ENCODE measurements at places on chromosomes 13 and 19. TPM values are rescaled to one million over a fixed set of nuclear protein-coding genes. Genes with fewer than 3 reads are reported as not detected.

HSH2D gene
- not detected for total RNA-seq

ERICH6B gene
- total RNA-seq = not detected

FFAR3 gene
- total RNA-seq = 0.21 TPM

ZNF439 gene
- total RNA-seq = 0.47 TPM

GFY gene
- total RNA-seq = not detected

IFNL1 gene
- not detected for total RNA-seq

TMEM238 gene
- total RNA-seq = not detected

MADCAM1 gene
- not detected for total RNA-seq

PRR19 gene
- 1.4 TPM for total RNA-seq

PVR gene
- 46.0 TPM for total RNA-seq

CLEC17A gene
- total RNA-seq = not detected

MEIOSIN gene
- not detected for total RNA-seq

OR7A10 gene
- total RNA-seq = not detected

SPC24 gene
- total RNA-seq = 32.6 TPM

ZNF45 gene
- total RNA-seq = 7.4 TPM

NCCRP1 gene
- not detected for total RNA-seq

MAMSTR gene
- 0.31 TPM for total RNA-seq

NTF4 gene
- total RNA-seq = not detected

ATP8B3 gene
- total RNA-seq = 3.6 TPM

ZNF561 gene
- total RNA-seq = 18.4 TPM

ADAMTS10 gene
- 0.62 TPM for total RNA-seq

ADGRL1 gene
- total RNA-seq = 5.2 TPM

CDC42EP5 gene
- 5.1 TPM for total RNA-seq

APC2 gene
- total RNA-seq = 0.02 TPM

SERPINE3 gene
- total RNA-seq = not detected

GPR12 gene
- not detected for total RNA-seq

TNFRSF19 gene
- 0.33 TPM for total RNA-seq

HSPBP1 gene
- 57.7 TPM for total RNA-seq

CAMSAP3 gene
- total RNA-seq = 0.43 TPM

NCAN gene
- not detected for total RNA-seq

CEACAM3 gene
- not detected for total RNA-seq

CEACAM8 gene
- total RNA-seq = not detected

ATXN8OS gene
- total RNA-seq = not detected

ZNF649 gene
- 11.5 TPM for total RNA-seq

OR10H1 gene
- not detected for total RNA-seq

RFPL4AL1 gene
- not detected for total RNA-seq

FAM216B gene
- total RNA-seq = not detected

SRRM5 gene
- not detected for total RNA-seq

KCNN4 gene
- total RNA-seq = 3.1 TPM

GAMT gene
- total RNA-seq = 15.5 TPM

MUC16 gene
- not detected for total RNA-seq

TICAM1 gene
- 0.64 TPM for total RNA-seq

ELSPBP1 gene
- 0.08 TPM for total RNA-seq

ZNF534 gene
- not detected for total RNA-seq

RASAL3 gene
- total RNA-seq = not detected

ZNF575 gene
- total RNA-seq = not detected

LMTK3 gene
- total RNA-seq = 0.43 TPM

KIR2DL3 gene
- not detected for total RNA-seq

LGALS4 gene
- total RNA-seq = 0.54 TPM

MTUS2 gene
- total RNA-seq = 0.25 TPM

ZNF677 gene
- total RNA-seq = not detected

SIGLEC5 gene
- total RNA-seq = not detected

CNMD gene
- not detected for total RNA-seq

TEKTIP1 gene
- total RNA-seq = not detected

NLRP9 gene
- not detected for total RNA-seq

SELENOV gene
- total RNA-seq = not detected
